ENCODE measurements at places on chromosomes 4 and X.

- no peak for DNase-seq
- no peak overlapping the region for H3K4me3 ChIP-seq
- H3K27me3 ChIP-seq: no peaks in the 10 kb centered on the region
- peaks cover 3% of the 10 kb centered on the region for H3K4me1 ChIP-seq
- H3K27ac ChIP-seq: no peak overlapping the region
Observed at GRCh38 chr4:87114245-87115062, 106.0 kb downstream of the KLHL8 start.

- no peak for DNase-seq
- H3K27ac ChIP-seq: no peak overlapping the region
- H3K27me3 ChIP-seq: no peaks in the 10 kb centered on the region
- no peaks in the 10 kb centered on the region for H3K4me1 ChIP-seq
- no peak overlapping the region for H3K4me3 ChIP-seq
Observed at GRCh38 chr4:177185151-177185550, 124.5 kb upstream of the NEIL3 start.

- no peaks in the 10 kb centered on the region for H3K36me3 ChIP-seq
- H3K4me3 ChIP-seq: no peak overlapping the region
- H3K4me1 ChIP-seq: no peaks in the 10 kb centered on the region
- DNase-seq: no peak
- H3K27ac ChIP-seq: no peak overlapping the region
Observed at GRCh38 chr4:120215350-120215749, 148.7 kb upstream of the MAD2L1 start.

- H3K36me3 ChIP-seq: no peaks in the 10 kb centered on the region
- no peak overlapping the region for H3K4me3 ChIP-seq
- DNase-seq: no peak
- H3K4me1 ChIP-seq: no peaks in the 10 kb centered on the region
- H3K27me3 ChIP-seq: no peaks in the 10 kb centered on the region
Observed at GRCh38 chr4:32700838-32701237, 1980.7 kb downstream of the PCDH7 start.

DNA sequence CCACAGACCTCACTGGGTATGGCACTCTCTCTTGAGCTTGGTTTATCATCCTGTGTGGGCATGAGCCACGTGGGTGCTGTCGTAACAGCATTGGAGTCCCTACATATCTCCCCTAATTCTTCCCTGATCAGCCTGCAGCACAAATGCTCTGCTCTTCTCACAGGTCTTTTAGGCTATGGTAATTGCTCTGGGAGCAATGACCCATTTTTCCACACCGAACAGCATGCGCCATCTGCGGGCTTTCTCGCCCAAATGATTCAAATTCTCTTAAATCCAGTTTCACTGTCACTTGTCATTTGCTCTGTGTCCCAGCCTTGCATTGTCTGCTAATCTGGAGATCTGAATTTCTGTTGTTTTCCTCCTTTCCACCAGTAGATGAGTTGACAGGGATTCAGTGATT is 48.9 kb upstream of the GATB start:
- no peaks in the 10 kb centered on the region for H3K27me3 ChIP-seq
- H3K4me3 ChIP-seq: no peak overlapping the region
- DNase-seq: no peak
- H3K4me1 ChIP-seq: no peaks in the 10 kb centered on the region

DNA sequence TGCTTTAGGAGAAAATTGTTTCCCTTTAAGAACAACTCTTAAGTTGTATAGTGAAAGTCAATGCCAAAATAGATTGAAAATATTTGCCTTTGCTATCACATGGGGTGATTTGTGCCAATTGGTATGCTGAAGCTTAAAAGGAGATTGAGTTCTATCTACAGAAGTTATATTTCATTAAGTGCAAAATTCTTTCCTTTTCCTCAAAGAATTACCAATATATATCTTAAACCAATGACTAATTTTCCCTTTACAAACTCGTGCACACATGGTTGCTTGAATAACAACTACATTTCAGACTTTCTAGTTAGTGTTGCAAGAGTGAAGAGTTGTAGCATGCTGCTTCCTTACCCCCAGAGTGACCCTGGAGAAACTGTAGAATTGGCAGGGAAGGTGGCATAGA is 990.0 kb upstream of the PABPC4L start:
- H3K36me3 ChIP-seq: no peaks in the 10 kb centered on the region
- DNase-seq: no peak
- H3K4me3 ChIP-seq: no peak overlapping the region
- H3K4me1 ChIP-seq: no peaks in the 10 kb centered on the region
- no peaks in the 10 kb centered on the region for H3K27me3 ChIP-seq

- peak; percentile 65 for DNase-seq
- peaks cover 7% of the 10 kb centered on the region for H3K36me3 ChIP-seq
- peak overlapping the region; percentile 57 for H3K27ac ChIP-seq
- no peaks in the 10 kb centered on the region for H3K27me3 ChIP-seq
Observed at GRCh38 chr4:55866290-55866907, 13.0 kb downstream of the EXOC1 start.

DNA sequence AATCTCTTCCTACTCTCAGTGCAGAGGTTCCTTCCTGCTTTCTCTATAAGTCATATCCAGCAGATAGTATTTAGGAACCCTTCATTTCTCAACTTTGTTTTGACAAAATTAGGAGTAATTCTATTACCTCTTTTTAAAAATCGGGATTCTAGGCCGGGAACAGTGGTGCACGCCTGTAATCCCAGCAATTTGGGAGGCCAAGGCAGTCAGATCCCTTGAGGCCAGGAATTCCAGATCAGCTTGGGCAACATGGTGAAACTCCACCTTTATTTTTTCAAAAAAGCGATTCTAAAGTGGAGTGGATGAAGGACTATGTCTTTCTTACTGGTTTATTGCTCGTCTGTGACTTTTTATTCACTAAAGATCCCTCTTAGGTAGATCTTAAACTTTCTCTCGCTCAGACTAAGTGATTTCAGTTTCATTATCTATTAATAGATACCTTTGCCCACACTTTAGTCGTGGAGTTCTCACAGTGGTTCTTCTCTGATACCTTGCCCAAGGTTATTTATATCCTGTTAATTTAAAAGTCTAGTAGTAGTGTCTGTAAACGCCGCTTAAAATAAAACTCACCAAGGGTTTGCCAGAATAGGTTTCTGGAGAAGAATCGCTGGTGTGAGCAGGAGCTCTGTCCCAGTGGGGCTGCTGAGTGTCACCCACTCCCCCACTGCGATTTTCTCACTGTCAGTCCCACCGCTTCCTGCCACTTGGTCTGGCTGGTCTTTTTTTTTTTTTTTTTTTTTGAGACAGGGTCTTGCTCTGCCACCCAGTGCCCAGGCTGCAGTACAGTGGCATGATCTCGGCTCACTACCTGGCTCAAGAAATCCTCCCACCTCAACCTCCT is 27.0 kb upstream of the TMEM131L start:
- H3K36me3 ChIP-seq: no peaks in the 10 kb centered on the region
- H3K27ac ChIP-seq: no peak overlapping the region
- no peaks in the 10 kb centered on the region for H3K27me3 ChIP-seq

DNA sequence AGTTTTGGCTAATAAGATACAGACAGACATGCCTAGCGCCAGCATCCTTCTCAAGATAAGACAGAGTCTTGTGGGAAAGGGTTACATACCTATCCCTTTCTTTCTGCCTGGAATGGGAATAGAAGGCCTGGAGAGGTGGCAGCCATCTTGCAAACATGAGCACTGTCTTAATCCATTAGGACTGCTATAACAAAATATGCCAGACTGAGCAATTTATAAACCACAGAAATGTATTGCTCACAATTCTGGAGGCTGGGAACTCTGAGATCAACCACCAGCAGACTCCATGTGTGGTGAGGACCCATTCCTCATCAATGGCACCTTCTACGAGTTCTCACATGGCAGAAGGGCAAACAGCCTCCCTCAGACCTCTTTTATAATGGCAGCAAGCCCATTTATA is 26.5 kb upstream of the NEIL3 start:
- no peak for DNase-seq
- no peaks in the 10 kb centered on the region for H3K36me3 ChIP-seq
- no peaks in the 10 kb centered on the region for H3K27me3 ChIP-seq
- no peak overlapping the region for H3K27ac ChIP-seq

DNA sequence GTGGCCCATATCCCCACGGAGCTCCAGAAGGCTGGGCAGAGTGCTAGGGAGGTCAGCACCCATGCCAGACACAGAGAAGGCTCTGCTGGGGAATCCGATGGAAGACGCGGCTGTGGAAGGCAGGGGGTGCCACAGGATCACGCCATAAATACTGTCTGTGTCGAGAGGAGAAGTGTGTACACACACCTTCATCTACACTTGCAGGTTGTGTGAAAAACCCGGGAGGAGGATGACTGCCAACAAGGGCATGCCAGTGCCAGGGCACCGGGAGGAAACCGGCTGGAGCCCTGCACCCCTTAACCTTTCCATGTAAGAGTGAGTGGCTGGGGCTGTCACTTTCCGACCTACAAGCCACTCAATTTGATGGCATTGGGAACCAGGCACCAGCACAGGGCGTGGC is 31.2 kb downstream of the LETM1 start:
- H3K27me3 ChIP-seq: no peaks in the 10 kb centered on the region
- H3K36me3 ChIP-seq: peaks cover 44% of the 10 kb centered on the region
- no peak overlapping the region for H3K27ac ChIP-seq

DNA sequence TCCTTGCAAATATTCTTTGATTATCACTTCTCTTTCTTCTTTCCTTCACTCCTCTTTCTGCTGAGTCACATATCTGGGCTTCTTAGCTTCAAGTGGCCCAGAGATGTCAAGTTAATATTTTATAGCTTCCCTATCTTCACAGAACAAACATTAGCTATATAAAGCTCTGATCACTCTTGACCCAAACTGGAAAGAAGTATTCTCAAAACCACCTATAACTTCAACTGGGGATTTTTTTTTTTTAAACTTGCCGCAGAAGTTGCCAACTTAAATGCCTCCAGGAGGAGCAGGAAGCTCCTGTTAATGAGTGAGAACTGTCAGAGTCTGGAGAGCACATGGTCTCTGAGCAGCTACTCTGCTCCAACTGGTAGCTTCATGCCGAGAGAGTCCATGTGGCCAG is 233.3 kb upstream of the EDNRA start:
- peak; percentile 11 for DNase-seq
- H3K27ac ChIP-seq: no peak overlapping the region
- peaks cover under 1% of the 10 kb centered on the region for H3K4me1 ChIP-seq
- H3K36me3 ChIP-seq: no peaks in the 10 kb centered on the region

GRCh38 chr4:3021627-3022026 is 52.7 kb downstream of the HTT-AS start:
- H3K27ac ChIP-seq: no peak overlapping the region
- DNase-seq: no peak
- no peak overlapping the region for H3K4me3 ChIP-seq
- no peaks in the 10 kb centered on the region for H3K36me3 ChIP-seq

DNA sequence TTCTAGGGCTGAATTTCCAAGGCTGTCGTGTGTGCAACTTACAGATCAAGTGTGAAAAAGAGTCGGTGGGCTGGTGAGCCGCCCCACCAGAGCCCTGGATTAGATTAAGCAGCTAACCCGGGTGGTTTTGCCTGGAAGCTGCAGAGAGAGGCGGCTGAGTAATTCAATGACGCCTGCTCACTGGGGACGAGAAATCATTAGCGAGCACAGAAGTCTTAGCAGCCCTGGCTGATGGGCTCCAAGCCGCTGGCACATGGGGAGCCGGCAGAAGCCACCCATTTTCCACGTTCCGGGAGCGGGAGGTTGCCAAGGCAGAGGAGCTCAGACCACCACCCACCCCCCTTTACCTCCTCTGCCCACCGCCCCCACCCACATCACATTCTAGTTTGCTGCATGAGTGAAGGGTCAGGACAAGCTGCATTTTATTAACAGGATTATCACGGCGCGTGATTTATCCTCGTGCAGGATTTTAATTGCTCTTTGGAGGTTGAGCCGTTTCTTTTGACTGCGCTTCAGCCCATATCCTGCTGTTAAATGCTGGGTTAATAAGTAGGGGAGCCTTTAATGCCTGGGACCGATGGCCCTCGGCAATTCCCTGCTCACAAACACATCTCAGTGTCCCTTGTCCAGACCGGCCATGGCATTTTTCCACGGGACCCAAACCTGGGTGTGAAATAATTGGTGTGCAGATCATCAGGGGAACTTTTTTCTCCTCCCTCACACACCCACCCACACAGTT is 19.1 kb downstream of the BCOR start:
- H3K27ac ChIP-seq: no peak overlapping the region
- H3K4me1 ChIP-seq: peaks cover 34% of the 10 kb centered on the region
- DNase-seq: peak; percentile 50
- H3K4me3 ChIP-seq: no peak overlapping the region

GRCh38 chrX:18624599-18624998 is 47.3 kb downstream of the RS1 start:
- no peaks in the 10 kb centered on the region for H3K36me3 ChIP-seq
- H3K27ac ChIP-seq: no peak overlapping the region
- no peaks in the 10 kb centered on the region for H3K4me1 ChIP-seq
- DNase-seq: no peak
- peaks cover 6% of the 10 kb centered on the region for H3K27me3 ChIP-seq

DNA sequence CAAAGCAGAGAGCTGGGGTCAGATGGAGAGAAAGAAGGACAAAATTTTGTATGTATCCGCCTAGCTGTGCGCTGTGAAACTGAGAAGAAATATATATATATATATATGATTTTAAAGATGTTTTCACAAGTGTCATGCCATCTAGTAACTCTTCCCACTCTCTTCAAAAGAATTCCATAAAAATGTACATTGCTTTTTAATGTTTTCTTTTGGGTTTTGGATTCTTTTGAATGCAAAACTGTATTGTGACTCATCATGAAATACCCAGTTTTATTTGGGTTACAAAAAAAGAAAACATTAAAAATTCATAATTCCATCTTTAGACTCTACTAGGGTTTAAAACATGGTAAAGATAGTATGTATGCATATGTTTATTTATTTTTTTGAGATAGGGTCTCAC is 34.3 kb upstream of the IGFBP7 start:
- no peak overlapping the region for H3K27ac ChIP-seq
- no peaks in the 10 kb centered on the region for H3K36me3 ChIP-seq
- H3K4me1 ChIP-seq: no peaks in the 10 kb centered on the region
- no peak overlapping the region for H3K4me3 ChIP-seq
- H3K27me3 ChIP-seq: no peaks in the 10 kb centered on the region
- DNase-seq: no peak

DNA sequence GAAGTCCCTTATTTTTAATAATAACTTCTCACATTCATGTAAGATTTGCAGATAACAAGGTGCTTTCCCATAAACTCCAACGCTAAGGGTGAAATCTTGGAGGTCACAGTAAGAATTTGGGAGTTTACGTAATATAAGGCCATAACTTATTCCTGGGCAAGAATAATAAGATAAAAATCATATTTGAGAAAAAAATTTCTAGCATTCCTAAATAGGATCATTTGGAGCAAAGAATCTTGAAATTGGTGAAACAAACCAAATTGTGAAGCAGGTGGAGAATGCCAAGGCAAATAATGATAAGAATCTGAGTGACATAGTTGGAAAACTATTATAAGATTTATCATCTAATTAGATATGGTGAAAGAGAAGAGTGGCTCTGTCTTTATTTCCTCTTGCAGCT is 50.4 kb upstream of the FGF16 start:
- no peak for DNase-seq
- H3K27ac ChIP-seq: no peak overlapping the region
- H3K36me3 ChIP-seq: no peaks in the 10 kb centered on the region
- no peaks in the 10 kb centered on the region for H3K27me3 ChIP-seq

GRCh38 chr4:1055721-1056590 is 44.5 kb downstream of the FGFRL1 start:
- H3K4me1 ChIP-seq: no peaks in the 10 kb centered on the region
- no peaks in the 10 kb centered on the region for H3K36me3 ChIP-seq
- no peak for DNase-seq
- H3K27me3 ChIP-seq: peaks cover 76% of the 10 kb centered on the region
- no peak overlapping the region for H3K4me3 ChIP-seq

Measured in A673 (cell line).